RWPE1 (cell line): ENCODE measurements at places on chromosomes 13 and 19.

DNA sequence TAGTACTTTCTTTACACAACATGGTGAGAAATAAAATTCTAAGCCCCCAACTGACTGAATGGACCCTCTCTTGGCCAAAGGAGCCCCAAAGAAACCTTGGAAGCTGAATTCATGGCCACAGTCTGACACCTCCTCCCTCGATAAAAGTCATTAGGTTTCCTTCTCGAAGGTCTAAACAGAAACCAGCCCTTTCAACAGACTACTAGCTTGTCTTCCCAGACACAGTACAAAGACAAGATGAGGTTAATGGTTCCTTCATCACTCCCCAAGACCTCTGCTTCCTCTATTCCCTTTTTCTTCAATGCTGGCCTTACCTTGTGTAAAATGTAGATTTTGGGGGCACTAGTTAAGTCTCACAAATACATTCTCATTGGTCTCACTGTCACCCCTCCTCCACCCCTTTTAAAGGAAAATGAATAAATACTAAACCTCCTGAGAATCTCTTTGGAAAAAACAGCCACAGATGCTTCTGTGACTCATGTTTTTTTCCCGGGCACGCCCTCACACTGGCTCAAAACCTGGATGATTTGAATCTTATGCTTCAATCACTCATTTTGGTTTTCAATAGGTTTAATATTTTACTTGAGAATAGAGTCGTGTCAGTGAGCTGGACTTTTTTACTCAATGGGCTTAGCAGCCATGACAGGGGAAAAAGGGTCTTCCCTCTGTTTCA, 65.8 kb upstream of the MED4 start:
- DNase-seq = peak; percentile 35

- DNase-seq = peak; percentile 24
These were observed 240.6 kb downstream of the GGACT start for GRCh38 chr13:100347968-100348367.

GRCh38 chr19:51458899-51459505, 748 bp upstream of the SIGLEC8 start:
- no peak for DNase-seq

GRCh38 chr13:96503481-96503880, 413.6 kb downstream of the HS6ST3 start:
- DNase-seq = no peak

- DNase-seq = no peak
These were observed 54.9 kb upstream of the PCDH8 start for GRCh38 chr13:52903320-52903719.

- no peak for DNase-seq
These were observed 10.2 kb upstream of the ONECUT3 start for GRCh38 chr19:1742989-1743696.

GRCh38 chr13:58238972-58239773, 607.6 kb downstream of the PCDH17 start:
- no peak for DNase-seq

- DNase-seq = peak; percentile 89
These were observed 9.4 kb downstream of the C19orf81 start for GRCh38 chr19:50658441-50659317.

GRCh38 chr13:108494991-108495645, 134.3 kb upstream of the MYO16 start:
- no peak for DNase-seq

- no peak for DNase-seq
These were observed 11.6 kb upstream of the GTF2F2 start for GRCh38 chr13:45108716-45109101.

DNA sequence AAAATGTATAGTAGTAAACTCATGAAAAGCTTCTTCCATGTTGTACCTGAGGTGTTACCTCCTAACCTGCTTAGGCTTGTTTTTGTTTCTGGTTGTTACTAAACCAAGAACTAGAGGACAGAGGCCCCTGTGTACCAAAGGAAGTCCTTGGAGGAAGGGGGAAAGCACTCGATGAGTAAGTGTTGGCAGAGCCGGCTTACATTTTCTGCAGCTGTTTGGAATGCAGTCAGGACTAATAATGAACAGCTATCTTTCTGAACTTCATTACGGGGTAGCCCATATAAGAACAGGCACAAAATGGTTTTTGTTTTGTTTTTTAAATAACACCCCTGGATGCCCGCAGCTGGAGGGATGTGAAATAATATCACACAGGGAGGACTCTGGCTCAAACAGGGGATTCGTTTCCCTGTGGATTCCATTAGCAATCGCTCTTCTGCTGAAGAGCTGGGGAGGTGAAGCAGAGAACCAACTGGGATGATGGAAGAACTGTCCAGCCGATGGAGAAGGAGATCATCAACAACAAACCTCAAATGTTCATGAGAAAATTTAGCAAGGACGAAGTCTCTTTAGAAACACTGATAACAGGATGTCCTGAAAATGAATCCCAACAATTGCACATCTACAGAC, 214.2 kb upstream of the MAB21L1 start:
- DNase-seq = no peak

GRCh38 chr13:95457294-95457693, 95.2 kb upstream of the CLDN10 start:
- no peak for DNase-seq

- peak; percentile 55 for DNase-seq
These were observed 79.3 kb downstream of the PTPRS start for GRCh38 chr19:5261156-5261890.

DNA sequence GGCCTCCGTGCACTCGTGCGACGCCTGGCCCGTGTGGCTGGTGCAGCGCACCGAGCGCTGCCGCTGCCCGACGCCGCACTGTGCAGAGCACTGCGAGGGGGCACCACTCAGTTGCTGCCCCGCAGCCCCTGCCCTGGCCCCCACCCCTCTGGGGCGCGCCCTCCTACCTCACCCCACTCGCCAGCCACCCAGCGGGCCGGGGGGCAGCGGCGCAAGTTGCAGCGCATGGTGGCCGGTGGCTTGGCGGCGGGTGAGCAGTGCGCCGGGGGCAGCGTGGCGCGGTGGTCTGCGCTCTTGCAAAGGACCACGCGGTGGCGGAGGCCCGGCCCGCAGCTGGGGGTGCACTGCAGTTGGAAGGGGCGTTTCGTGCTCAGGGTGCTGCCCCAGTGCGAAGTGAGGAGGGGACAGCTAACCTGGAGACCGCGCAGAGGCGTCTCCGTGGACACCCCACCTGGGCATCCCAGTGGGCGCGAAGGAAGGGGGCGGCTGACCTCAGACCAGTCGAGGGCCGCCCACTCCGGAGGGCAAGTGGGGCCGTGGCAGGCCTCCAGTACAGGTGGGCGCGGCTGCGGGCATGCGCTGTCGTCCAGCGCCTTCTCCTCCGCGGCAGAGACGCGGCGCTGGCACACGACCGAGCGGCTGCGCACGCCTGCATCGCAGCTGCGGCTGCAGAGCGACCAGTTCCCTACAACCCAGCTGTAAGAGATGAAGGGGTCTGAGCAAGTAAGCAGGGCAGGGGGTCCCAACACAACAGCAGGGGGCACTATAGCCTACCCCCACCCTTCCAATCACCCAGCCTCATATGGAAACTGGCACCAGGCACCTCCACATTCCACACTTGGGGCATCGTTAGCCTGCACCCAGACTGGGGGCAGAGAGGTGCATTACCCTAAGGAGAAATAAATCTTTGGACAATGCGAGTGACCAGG, 8.0 kb upstream of the MYO1F start:
- DNase-seq = no peak

- DNase-seq = peak; percentile 41
These were observed 99.9 kb downstream of the GNG7 start for GRCh38 chr19:2602391-2603181.

GRCh38 chr13:36766295-36766694, 52.7 kb upstream of the RFXAP start:
- peak; percentile 43 for DNase-seq

GRCh38 chr19:44093931-44094765, at the start of gene ZNF224:
ZNF224 (plus strand) TSS chr19:44094361; CDS start chr19:44097874, 3,513 bp downstream.
- DNase-seq = peak; percentile 90

- peak; percentile 73 for DNase-seq
These were observed 4.4 kb upstream of the ZNF681 start for GRCh38 chr19:23762884-23763711.

DNA sequence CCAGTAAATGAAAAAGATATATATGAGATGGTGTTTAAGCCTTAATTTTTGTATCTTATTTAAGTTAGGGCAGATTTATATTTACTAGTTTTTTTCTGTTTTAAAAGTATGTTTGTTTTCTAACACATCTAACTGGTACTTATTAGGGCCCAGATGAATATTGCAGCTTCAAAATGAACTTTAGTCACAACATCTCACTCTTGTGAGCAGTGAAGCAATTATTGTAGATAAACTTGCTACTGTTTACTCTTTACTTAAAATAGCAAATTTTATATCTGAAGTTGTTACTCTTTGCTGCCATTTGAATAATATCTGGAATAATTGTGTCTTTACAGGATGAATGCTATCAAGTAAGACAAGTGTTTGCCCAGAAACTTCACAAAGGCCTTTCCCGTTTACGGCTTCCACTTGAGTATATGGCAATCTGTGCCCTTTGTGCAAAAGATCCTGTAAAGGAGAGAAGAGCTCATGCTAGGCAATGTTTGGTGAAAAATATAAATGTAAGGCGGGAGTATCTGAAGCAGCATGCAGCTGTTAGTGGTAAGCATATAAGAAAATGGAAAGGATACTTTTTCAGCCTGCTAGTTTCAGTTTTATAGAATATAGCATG, 166.8 kb downstream of the PDS5B start:
- no peak for DNase-seq

GRCh38 chr13:75495938-75496337, 14.0 kb upstream of the TBC1D4 start:
- DNase-seq = no peak

GRCh38 chr19:6580313-6580712, 10.6 kb downstream of the CD70 start:
- peak; percentile 80 for DNase-seq

DNA sequence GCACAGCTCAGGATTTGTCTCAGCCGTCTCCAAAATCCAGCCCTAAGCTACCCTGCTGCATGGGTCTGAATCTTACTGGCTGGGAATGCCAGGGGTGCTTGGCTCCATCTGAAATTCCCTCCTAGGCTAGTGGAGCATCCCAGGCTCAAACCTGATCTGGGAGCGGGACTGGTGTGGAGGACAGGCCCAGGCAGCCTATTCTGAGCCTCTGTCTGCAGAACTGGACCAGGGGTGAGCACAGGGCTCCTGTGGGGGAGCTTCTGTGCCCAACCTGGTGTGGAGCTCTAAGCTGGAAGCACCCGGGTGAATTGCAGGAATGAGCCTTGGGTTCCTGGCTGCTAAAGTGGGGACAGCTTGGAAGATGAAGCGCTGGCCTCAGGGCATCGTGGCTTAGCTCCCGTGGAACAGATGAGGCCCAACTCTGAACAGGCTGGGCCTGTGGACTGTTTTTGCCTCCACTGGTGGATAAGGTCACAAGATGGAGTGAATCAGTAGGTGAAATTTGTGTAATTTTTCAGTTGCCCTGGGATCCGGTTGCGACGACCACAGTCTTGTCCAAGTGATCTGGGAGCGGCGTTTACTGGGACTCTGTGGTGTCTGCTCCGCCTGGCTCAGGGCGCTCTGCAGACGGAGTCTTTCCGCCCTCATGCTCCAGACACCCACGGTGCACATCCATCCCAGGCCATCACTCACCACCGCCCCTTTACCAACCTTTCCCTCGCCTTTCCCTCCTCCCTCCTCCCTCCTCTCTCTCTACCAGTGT, 79.5 kb downstream of the TEX29 start:
- DNase-seq = no peak

DNA sequence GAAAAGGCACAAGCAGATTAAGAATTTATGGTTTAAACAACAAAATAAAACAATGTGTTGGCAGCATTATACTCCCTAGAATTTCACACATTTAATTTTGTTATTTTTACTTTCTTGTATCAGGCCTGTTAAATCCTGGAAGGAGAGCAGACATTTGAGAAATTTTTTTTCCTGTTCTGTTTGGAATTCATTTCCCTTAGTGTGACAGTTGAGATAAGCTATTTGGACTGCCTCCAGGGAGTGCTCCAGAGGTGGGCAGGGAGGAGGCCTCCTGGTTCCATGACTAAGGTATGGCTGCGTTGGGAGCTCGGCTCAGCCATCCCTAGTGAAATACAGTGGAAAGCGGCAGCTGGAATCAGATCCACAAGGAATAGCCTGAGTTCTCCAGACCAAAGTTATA, 185.7 kb downstream of the KCNRG start:
- DNase-seq = no peak

- DNase-seq = no peak
These were observed 36.1 kb downstream of the ZSWIM9 start for GRCh38 chr19:48206397-48207093.

GRCh38 chr13:48838193-48838973, 137.3 kb upstream of the FNDC3A start:
- DNase-seq = no peak

DNA sequence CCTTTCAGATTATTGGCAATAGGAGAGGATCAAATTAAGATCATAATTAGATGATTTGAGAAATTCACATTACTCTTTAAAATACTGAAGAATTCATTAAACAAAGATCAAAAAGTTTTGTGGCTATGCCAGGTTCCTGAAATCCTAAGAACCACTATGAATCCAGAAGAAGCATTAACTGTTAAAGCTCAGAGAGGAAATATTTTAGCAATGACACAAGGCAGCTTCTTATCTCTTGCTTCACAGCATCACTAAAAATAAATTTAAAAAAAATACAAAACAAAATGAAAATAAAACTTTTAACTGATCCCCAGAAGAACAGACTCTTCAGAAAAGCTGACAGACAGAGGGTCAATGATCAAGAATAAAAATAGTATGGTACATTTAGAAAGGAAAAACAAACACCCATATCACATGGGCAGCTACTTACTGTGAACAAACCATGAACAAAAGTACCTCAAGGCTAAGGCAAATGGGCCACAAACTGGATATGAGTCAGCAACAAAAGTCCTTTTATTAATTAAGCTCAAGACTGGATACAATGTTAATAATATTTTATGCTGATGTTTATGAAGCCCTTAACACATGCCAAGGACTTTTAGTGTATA, 19.6 kb downstream of the RNF6 start:
- DNase-seq = no peak

DNA sequence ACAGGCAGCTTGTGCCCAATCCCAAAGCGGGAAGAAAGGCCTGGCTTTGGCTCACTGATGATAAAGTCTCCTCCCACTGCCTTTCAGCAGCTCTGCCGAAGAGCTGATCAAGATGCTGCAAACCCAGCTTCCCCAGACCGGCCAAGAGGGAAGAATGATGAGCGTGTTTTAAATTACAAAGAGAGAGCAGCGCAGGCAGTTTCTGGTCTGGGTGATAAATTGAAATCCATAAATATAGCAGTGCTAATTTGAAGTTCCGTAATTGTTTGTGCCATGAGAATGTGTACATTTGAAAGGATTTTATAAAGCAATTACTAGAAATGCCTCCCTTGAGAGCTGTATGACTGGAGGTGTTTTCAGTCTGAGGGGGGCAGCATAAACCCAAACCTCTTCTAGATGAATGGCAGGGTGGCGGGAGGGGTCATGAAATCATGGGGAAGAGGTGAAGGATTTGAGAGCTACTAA, 171.8 kb downstream of the STK24 start:
- no peak for DNase-seq

- no peak for DNase-seq
These were observed 43.6 kb upstream of the RCBTB2 start for GRCh38 chr13:48576448-48577010.

- peak; percentile 68 for DNase-seq
These were observed at the start of gene CARD8 for GRCh38 chr19:48255376-48256303. CARD8 (minus strand) TSS chr19:48255912; CDS start chr19:48241020, 14,892 bp downstream.
